Fibroblast of gingiva (primary cell): ENCODE measurements at places on chromosomes 2 and 18.

- DNase-seq: no peak
These were observed 85.8 kb downstream of the SETBP1 start for GRCh38 chr18:44766450-44766849.

DNA sequence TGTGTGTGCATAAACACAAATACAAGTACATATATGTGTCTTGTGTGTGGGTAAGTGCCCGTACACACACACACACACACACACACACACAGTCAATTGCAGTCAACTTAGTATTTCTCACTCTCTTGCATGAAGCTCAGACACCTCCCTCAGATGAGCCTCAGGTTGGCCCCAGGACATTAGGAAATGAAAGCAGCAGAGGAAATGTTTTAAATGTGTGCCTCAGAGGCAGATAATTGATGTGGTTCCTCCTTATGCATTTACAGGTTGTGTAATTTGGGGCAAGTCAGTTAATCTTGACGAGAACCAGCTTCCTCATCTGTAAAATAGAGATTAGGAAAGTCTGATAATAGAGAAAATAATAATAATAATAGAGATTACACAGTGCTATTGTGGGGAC, 814.0 kb upstream of the ID2 start:
- DNase-seq: no peak

DNA sequence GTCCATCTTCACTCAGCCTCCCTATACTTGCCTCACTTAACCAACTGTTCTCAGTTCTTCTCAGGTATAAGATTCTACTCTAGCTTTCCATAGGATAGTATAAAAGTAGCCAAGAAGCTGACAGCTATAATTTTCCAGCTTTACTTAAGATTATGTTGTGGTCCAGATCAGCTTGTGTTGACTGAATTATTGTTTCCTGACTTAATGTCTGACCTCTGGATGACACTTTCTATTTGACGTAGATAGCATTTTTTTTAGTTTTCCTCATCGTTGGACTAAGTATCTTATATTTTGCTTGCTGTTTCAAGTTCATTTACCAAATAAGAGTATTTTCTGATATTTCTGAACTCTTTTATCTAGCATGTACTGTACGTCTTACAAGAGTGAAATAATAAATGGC, 1272.5 kb upstream of the CDH2 start:
- no peak for DNase-seq

- no peak for DNase-seq
These were observed 19.2 kb upstream of the PKDCC start for GRCh38 chr2:42028571-42029148.

DNA sequence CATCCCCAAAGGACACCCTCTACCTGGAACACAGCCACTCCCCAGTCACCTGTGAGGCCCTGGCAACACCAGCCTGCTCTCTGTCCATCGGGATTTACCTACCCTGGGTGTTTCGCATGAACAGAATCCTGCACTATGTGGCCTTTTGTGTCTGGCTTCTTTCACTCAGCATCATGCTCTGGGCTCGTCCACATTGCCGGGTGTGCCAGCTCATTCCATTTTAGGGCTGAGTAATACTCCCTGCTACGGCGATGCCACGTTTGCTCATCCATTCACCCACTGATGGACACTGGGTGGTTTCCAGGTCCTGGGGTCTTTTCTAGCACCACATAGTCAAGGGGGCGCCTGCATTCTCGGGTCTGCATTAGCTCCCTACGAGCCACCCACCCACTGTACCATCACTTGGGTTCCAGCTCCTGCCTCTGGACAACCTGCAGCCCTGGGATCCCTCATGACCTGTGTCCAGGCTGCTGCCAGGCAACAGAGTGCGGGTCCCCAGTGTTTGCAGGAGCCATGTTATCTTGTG, 22.0 kb downstream of the KCNF1 start:
- DNase-seq: no peak

- DNase-seq: peak; percentile 95
These were observed at the start of gene ATG16L1 for GRCh38 chr2:233251306-233252116. TSS of gene ATG16L1 (plus strand) at chr2:233251673. CDS start at chr2:233251828, 155 bp downstream.

- DNase-seq: no peak
These were observed 38.9 kb downstream of the DHX57 start for GRCh38 chr2:38836791-38837190.

DNA sequence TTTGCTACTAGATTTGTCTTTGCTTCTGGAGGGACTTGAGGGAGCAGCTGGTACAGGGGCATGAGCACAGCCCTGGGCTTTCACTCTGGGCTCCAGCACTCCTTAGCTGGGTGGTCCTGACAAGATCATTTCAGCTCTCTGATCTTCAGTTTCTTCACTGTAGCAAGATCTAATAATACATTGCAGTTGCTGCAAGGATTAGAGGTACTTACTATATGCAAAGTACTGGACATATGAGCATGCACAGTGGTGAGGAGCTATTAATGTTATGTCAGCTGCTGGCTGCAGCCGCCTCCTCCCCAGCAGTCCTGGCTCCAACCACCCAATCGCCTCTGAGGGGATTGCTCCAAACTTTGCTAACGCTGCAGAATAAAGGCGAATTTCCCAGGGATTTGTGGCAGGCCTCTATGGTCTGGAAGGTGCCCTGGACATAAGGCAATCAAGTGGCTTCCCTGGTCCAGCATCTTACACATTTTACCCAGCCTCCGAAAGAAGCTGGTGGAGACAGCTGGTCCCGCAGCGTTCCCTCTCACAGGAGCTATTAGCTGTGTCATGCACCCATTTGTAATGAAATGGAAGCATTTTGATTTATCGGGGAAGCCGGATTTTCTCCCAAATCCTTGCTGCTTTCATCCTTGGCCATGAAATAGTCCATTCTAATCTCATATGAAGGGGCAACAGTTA, 96.7 kb downstream of the RHOB start:
- peak; percentile 15 for DNase-seq

DNA sequence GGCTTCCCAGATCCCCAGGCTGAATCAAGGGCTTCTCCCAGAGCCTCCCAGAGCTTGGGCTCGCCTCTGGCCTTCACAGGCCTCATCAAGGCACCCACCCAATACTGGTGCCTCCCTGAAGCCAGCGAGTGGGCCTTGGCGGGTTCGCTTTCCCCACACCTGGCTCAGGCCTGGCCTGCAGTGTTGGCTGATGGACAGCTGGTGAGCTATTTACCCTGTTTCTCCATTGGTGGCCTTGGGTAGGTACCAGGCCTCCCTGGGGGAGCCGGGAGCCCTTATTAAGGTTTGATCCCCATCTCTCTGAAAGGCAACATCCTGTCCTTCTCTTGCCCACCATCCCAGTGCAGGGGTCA, 18.2 kb upstream of the DUSP2 start:
- DNase-seq: no peak

DNA sequence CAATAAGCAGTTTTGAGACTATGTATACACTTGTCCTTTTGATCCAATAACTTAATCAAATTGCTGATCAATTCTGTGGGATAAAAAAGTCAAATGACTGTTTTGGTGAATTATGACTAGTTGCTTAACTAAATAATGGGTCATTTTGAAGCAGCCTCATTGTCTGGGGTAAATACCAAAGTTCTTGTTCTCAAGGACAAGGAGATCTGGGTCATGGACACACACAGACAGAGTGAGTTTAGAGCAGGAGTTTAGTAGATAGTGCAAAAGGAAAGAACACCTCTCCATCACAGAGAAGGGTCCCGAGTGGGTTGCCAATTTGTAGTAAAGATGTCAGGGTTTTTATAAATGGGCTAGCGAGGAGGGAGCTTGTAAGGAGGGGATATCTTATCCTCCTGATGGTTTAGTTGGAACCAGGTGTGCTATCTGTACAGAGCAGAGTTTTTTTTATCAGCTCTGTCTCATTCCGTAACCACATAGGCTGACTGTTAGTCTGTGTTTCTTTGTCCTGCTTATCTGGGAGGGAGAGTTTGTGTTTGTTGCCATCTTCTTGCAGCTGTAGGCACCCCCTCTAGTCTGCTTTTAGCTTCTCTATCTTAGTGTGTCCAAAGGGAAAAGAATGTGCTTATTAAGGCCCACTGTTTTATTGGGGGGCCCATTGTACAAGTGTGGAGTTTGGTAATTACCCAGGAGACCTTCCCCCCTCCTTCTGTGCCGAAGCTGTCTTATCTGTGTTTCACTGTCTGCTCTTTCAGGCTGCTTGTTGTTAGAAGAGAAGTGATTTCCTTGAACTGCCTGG, 48.7 kb upstream of the C1GALT1C1L start:
- DNase-seq: no peak

GRCh38 chr2:27591745-27592144, 8.9 kb downstream of the ZNF512 start:
- peak; percentile 64 for DNase-seq

DNA sequence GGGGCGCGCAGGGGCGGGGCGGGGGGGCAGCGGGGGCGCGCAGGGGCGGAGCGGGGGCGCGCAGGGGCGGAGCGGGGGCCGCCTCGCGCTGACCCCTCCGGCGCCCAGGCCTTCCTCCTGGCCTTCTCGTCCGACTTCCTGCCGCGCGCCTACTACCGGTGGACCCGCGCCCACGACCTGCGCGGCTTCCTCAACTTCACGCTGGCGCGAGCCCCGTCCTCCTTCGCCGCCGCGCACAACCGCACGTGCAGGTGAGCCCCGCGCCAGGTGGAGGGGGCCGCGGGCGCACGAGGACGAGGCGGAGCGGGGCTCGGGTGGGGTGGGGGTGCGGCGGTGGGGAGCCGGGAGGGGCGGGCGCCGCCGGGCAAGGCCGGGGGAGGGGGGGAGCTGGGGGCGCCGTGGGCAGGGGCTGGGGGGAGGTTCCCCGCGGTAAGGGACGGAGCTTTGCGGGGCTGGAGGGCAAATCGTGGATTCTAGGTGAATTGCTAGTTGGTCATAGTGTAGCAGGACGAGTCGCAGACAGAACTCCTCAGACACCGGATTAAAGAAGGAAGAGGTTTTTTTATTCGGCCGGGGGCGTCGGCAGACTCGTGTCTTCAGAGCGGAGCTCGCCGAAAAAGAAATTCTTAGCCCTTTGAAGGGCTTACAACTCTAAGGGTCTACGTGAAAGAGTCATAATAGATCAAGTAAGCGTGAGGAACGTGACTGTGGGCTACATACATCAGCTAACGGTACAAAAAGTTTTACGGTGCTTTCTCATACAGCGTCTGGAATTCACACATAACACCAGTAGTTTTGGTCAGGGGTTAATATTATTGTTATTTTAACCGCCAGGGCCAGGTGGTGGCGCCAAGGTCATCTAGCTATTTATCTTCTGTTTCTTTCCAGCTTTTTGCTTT, 29.9 kb downstream of the ANO7 start:
- no peak for DNase-seq

- no peak for DNase-seq
These were observed 1.4 kb downstream of the CCDC85A start for GRCh38 chr2:56185101-56185581.

GRCh38 chr2:69950241-69950640, 11.2 kb downstream of the ASPRV1 start:
- no peak for DNase-seq
